SK-N-SH treated with all-trans-retinoic acid at 6 μM for 48 hours (cell line): ENCODE measurements at places on chromosomes 3 and 15.
A peak's percentile ranks its signal among the peaks of the same experiment; 100 is the strongest.

DNA sequence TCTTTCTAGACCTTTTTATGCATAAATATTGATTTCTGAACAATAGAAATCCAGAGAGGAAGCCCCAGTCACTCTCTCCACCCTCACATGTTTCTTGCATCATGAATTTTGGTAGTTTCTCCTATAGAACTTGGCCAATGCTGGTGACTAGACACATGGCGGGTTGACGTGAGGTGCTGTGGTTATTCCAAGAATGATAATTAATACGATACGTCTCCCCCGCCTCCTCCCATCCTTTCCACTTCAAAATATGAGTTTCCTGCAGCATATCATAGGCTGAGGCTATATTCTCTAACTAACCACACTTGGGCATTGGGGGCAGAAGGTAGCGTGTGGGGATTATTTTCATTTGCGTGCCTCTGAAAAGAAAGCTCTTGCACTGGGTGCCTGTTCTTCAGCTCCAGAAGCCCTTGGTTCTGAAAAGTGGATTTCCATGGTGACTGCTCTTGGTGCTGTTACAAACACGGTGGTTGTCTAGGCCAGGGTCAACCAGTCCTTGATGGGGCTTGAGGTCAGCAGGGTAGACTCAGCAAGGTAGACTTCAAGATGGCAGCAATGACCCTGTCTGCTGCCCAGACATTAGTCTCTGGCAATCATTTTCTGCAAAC, 5.3 kb downstream of the TNFSF10 start:
- no peak for ATAC-seq

GRCh38 chr3:66098436-66098835, 59.7 kb upstream of the MAGI1 start:
- no peak for ATAC-seq

- peak; percentile 54; the same call in 2 of the 3 replicates for ATAC-seq
Measured at GRCh38 chr3:160376681-160377080, 22.3 kb downstream of the IFT80 start.

DNA sequence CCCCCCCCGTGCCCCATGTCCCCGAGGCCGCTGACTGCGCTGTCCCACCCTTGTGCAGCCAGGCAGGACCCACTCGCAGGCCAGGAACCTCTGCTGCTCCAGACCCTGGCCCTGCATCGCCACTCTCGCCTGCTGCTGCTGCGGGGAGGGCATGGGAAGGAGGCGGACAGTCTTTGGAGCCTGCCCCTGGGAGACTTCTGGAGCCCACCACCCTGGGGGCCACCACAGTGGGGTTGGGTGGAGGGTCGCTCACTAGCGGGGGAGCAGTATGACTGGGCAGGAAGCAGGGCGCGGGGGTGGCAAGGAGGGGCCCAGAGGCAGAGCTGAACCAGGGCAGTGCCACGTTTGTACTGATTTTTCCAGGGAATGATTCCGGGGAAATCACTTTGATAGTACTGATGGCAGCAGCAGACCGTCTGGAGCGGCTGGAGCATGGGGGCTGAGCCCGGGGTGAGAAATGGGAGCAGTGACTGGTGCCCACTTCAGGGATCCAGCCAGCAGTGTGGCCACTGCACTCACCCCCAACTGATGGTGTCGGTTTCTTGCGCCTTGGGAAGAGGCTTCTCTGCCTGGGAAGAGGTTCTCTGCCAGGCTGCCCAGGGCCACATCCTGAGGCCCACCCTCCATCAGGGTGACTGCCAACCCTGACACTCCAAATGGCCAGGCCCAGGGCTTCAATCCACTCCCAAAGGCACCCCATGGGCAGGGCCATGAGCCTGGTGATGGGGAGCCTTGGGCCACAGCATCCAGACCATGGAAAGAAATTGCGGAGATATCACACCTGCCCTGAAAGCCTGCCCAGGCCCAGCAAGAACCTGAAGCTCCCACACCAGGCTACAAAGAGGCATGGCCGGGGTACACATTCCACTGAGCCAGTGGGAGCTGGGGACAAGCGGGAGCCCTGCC, 53.7 kb downstream of the LSAMP start:
- no peak for ATAC-seq

- ATAC-seq = no peak
Measured at GRCh38 chr15:63672369-63672768, 75.2 kb downstream of the FBXL22 start.

DNA sequence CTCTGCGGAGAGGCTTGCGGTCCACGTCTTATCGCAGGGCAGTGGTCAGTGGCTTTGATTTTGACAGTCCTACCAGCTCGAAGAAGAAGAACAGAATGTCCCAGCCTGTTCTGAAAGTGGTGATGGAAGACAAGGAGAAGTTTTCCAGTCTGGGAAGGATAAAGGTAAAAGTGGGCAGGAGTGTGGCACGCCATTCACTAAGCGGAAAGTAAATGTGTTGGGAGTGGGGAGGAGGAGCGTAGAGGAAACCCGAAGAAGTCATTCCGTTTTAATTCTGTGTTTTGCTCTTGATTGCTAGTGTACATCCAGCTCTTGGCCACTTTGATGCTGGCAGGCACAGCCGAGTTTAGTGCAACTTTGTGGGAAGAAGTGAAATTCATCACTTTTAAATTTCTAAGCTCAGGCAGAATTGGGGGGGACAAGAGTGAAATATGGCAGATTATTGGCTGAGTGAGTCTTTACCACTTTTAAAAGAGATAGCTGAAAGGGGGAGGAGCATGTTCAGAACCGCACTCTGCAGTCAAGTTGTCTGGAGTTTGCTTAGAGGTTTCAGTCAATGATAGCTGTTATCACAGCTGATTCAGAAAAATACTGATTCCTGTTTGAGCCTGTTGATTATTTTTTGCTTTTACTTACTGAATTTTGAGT, 1.8 kb downstream of the ARHGEF26 start:
- ATAC-seq = no peak

GRCh38 chr3:5423523-5423922, 236.0 kb downstream of the EDEM1 start:
- ATAC-seq = no peak
